ENCODE measurements at places on chromosomes 2 and 18.

GRCh38 chr18:35525795-35526494 is 28.2 kb upstream of the INO80C start:
- DNase-seq: peak; percentile 38

GRCh38 chr2:25301453-25302352 is 40.0 kb downstream of the DNMT3A start:
- DNase-seq: no peak

DNA sequence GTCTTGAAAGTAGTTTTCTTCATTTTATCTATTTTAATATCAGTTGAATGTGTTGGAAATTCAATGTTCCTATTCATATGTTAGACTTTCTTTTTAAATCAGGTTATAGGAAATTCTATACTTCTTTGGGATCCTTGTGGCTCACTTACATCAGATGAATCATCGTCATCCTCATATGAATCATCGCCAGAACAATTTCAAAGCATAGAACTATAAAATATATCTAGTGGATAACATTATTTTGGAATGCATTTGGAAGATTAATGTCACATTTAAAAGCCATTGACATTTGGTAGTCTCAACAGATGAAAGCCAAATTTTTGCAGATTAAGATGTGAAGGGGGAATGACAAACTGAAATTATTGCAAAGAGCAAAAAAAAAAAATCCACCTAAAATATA is 94.1 kb downstream of the FAM161A start:
- no peak for DNase-seq

DNA sequence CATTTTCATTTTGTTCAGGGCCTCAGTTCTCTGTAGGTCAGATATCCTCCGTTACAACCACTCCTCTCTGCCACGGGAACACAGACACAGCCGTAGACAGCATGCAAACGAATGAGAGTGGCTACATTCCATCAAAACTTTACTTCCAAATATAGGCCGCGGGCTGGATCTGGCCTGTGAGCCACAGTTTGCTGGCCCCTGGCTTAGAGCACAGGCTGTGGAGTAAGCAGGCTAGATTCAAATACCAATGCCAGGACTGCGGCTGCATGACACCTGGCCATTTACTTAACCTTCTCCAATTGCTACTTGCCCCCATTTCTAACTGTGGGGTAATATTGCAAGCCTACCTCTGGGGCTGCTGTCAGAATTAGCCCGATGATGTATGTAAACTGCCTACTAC is 325.8 kb upstream of the POU3F3 start:
- DNase-seq: no peak

DNA sequence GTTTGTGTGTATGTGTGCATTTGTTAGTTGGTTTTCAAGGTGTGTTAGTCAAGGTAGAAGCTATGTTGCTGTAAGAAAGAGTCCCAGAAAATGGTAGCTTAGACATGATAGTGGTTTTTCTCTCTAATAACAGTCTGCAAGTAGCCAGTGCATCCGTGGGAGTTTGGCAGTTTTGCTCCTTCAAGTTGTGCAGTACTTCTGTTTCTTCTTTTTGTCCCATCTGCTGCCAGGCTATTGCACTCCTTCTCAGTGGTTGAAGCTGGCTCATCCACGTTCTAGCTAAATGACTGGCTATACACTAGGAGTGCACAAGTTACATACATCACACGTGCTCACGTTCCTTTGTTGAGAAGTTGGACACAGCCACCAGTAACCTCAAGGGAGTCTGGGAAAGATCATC is 134.7 kb downstream of the ASXL3 start:
- DNase-seq: peak; percentile 44
